NCI-H1436 treated with DMSO at 0.1 percent for 48 hours (cell line): ENCODE measurements at places on chromosomes 11 and 22.

GRCh38 chr11:103587901-103588788 lies 448.3 kb upstream of the DDI1 start:
- peak; percentile 53 for DNase-seq

DNA sequence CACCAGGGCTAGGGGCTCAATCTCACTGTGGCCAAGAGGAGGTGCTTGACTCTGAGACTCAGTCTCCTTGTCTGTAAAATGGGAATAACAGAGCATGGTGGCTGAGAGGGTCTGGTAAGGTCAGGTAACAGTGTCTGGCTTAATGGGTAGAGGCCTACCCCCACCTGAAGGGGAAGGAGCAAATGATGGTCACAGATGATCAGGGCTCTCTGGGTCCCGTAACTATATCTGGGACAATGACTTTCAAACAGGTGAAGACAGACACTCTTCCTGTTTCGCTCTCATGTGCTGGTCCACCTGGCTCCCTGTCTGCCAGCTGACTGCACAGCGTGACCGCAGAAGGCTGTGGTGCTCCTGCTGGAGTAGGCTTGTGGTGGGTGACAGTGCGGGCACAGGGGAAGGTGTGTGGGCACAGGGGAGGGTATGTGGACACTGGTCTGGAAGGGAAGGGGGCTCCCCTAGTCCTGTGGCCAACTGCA lies 4.0 kb downstream of the A4GALT start:
- no peak for DNase-seq

DNA sequence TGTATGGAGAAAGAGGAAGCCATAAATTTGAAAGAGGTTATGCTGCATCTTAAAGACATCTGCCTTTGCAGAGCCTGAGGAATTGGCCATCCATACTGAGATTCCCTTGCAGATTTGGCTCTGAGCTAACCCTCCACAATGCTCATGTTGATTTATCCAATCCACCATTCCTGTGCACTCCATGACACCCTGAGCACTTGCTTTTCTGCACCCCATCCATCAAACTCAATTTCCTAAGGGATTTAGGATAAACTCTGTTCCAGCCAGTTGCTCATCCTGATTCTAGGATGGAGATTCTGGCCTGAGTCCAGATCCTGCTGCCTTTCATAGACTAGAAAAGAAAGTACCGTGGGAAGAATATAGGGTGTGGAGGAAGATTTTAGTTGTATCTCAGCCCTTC lies 379.2 kb upstream of the LARGE1 start:
- DNase-seq: no peak

DNA sequence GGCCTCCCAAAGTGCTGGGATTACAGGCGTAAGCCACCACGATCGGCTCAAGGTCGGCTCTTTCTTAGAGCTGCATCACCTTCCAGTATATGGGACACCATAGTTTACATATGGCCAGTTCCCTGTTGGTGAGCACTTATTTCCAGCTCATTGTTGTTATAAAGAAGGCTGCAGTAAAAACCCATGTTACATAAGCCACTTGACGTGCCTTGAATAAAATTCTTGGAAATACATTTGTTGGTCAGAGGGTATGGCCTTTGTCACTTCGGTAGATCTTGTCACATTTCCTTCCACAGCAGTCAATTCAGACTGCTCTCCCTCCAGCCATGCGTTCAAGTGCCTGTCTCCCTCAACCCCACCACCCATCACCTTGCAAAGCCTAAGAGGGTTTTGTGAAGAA lies 92.9 kb downstream of the PRR5L start:
- DNase-seq: no peak

- no peak for DNase-seq
These were observed 129.1 kb downstream of the SLC17A6 start for GRCh38 chr11:22467248-22467647.

- no peak for DNase-seq
These were observed 1.1 kb downstream of the TAF1D start for GRCh38 chr11:93740031-93740729.

- no peak for DNase-seq
These were observed 1031.1 kb downstream of the TBC1D22A start for GRCh38 chr22:47793304-47794101.

- DNase-seq: no peak
These were observed 31.9 kb downstream of the PPFIA1 start for GRCh38 chr11:70302419-70302752.

DNA sequence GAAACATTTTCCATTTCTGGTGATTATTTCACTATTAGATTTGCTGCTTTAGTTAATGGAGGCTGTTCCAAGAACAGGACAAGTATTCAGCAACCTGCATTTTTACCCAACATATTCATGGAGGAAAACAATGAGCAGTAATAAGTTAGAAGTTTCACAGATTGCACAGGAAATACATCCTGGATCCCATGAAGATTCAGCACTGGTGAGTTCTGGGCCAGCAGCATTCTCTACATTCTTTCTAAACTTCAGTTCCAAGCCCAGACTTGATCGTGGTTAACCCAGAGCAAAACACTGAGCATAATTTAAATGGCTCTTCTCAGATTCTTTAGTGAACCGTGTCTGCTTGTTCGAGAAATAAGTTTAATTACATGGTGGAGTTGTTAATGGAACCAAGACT lies 3.8 kb downstream of the FJX1 start:
- DNase-seq: no peak

DNA sequence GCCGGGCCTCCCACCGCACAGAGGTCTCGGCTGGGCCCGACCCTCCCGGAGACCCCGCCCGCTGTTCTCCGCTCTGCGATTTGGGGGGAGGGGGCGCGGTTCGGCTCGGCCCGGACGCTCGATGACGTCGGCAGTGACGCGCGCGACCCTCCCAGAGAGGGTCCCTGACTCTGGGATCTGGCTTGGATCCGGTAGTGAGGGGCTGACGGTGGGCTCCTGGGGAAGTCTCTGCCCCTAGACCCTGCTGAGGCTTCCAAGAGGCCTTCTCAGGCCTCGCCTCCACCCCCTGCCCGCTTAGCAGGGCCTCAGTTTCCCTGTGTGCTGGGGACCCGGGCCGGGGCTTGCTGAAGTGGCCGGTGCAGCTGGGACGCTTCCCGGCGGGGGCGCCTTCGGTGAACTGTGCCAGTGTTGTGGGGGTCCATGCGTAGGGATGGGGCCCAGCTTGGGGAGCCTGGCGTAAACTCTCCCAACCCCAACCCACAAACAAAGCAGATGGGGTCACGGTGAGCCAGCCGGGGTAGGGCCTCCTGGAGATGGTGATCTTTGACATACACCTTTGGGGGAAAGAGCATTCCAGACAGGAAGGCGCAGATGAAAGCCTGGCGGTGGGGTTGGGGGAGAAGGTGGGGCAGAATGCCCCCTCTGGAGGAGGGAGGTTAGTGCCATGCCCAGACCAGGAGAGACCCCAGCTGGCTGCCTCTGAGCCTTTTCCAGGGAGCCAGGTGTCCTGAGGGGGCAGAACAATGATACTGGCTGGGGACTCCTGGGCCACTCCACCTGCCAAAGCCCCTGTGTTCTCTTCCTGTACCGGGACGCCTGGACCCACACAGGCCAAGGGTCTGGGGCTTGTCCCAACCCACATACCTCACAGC lies 1.0 kb downstream of the B4GALNT4 start:
- no peak for DNase-seq

DNA sequence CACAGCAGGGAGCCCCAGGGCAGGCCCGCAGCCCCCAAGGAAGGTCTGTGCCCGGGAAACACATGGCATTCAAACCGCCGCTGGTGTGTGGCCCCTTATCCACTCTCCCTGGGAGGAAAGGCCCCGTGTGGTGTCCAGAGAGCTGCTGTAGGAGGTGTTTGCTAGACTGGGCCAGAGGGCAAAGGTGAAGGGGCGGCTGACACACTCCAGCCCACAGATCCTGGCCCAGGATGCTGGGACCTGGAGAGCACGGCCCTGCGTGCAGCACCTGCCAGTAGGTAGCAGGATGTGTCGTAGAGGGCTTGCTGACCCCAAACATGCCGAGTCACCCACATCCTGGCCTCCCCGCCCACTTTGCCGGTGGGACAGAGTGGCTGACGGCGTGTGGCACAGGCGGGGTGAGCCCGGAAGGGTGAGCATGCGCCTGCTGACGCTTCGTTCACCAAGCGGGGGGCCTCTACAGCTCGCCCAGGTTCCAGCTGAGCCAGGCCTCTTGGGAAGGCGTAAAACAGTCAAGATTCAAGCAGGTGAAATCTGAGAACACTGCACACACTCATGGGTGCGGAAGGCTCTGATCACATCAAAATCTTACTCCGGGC lies 11.0 kb downstream of the OSBPL5 start:
- no peak for DNase-seq

GRCh38 chr11:75507571-75507970 lies 18.2 kb downstream of the GDPD5 start:
- DNase-seq: no peak

GRCh38 chr11:62546244-62546928 lies at the start of gene AHNAK:
Gene AHNAK, minus strand, starts transcription at chr11:62546806. Its CDS starts 10,708 bp downstream, at chr11:62536098.
- DNase-seq: no peak

- DNase-seq: no peak
These were observed 31.4 kb upstream of the APOL5 start for GRCh38 chr22:35686298-35686697.

- DNase-seq: no peak
These were observed 6.5 kb downstream of the PPFIBP2 start for GRCh38 chr11:7520011-7520942.

- no peak for DNase-seq
These were observed 770.6 kb upstream of the CCDC90B start for GRCh38 chr11:84056653-84057376.

DNA sequence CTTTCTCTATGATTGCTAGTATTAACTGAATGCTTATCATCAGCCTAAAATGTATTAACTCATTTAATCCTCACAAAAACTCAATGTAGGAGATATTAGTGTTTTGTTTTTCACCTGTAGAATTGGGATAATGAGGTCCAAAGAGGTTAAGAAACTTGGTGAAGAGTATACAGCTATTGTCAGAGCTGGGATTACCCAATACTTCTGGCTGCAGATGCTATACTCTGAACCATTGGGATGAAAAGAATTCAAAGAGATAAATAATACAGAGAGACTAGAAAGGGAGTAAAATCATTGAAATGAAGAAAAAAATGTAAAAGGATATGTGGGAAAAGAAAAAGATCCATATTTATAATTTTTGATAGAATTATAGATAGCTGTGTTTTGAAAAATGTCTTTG lies 137.1 kb downstream of the TRPC6 start:
- no peak for DNase-seq

DNA sequence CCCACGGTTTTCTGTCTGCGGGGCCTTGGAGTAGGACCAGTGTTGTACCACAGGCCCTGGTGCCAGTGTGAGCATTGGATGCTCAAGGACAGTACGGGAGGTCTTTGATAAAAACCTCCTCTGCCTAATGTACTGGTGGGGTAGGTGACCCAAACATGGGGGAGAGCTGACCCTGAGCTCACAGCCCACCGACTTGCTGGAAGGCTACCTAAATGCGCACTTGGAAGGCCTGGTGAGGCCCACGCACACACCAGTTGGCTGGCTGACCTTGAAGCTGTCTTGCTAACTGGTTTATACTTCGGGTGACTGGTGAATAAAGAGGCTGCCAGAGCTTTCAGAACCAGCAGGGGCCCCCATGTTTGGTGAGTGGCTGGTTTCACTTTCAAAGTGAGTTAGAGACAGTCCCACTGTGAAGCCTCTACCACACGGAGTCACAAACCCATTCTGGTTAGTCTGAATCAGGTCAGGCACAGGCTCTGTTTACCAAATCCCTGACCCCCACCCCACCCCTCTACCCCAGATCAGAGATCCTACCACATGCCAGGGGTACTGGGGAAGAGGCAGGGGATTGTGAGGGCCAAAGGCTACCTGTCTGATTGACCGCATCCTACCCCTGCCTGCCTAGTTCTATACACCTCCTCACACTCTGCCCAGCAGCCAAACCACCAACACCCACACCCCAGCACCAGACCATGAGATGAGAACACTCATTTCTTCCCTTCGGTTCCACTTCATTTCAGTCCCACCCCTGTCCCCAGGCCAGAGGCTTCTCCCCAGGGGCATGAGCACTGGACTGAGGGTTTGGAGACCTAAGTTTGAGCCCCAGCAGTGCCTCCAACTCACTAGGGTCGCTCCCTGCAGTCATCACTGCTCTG lies 12.7 kb upstream of the IL2RB start:
- DNase-seq: no peak

- DNase-seq: no peak
These were observed 55.7 kb upstream of the DEUP1 start for GRCh38 chr11:93274851-93275250.

DNA sequence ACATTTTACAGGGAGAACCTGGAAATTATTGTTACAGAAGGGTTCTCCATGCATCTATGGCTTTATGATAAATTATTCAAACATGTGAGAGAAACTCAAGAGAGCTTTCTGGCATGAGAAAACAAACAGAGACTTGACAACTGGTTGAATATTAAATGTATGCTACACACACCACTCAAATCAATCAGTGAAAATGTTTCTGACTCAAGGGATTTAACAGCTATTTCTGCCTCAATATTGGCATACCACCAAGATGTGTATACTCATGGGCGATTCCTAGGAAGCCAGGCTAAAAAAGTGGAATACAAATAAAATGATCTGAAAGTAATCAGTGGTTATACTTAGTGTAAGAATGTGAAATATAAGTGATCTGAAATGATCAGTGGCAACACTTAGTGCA lies 15.8 kb upstream of the OR51T1 start:
- no peak for DNase-seq

DNA sequence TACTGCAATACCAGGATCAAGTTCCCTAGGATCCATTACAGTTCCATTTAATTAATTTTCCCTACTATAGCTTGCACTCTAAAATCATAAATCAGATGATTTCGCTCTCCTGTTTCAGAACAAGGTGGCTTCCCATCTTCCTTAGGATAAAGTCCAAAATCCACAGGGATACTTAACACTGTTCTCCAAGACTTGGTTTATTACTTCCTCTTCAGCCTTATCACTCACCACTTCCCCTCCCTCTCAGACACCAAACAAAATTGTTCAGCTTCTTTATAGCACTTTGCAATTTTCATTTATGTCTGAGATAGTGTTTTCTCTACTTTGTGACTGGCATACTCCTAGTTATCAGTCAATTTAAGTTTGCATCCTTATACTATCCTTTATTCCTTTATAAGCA lies 124.6 kb downstream of the GRIA4 start:
- DNase-seq: no peak

DNA sequence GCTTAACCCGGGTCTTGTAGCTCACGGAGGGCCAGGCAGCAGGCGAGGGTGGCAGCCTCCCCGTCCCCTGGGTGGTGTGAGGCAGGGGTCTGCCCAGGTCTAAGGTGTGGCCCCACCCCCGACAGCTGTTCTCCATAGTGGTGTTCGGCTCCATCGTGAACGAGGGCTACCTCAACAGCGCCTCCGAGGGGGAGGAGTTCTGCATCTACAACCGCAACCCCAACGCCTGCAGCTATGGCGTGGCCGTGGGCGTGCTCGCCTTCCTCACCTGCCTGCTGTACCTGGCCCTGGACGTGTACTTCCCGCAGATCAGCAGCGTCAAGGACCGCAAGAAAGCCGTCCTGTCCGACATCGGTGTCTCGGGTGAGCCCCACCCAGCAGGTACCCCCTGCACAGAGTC lies 24.4 kb downstream of the SYNGR1 start:
- no peak for DNase-seq

GRCh38 chr11:126585774-126586491 lies 230.4 kb downstream of the ST3GAL4 start:
- DNase-seq: no peak
